Kidney epithelial cell (primary cell): ENCODE measurements at places on chromosomes 13 and 19. TPM values are rescaled to one million over a fixed set of nuclear protein-coding genes. Genes with fewer than 3 reads are reported as not detected.

DNA sequence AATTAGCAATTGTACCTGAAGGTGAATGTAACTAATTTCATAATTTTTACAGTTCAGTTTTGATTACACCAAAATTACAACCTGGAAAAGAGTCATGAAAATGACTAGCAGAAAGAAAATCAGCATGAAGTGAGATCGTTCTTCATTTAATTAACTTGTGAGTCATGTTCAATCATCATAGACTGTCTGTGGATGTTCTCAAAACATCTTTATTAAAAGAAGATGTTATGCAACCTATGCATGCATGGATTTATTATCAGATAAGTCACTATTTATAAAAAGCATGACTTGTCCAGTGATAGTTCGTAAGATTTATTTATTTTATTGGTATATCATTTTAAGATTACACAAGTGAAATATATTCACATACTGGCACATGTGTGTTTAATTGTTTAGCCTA lies 245.9 kb downstream of the ITGBL1 start:
- DNase-seq = no peak

DNA sequence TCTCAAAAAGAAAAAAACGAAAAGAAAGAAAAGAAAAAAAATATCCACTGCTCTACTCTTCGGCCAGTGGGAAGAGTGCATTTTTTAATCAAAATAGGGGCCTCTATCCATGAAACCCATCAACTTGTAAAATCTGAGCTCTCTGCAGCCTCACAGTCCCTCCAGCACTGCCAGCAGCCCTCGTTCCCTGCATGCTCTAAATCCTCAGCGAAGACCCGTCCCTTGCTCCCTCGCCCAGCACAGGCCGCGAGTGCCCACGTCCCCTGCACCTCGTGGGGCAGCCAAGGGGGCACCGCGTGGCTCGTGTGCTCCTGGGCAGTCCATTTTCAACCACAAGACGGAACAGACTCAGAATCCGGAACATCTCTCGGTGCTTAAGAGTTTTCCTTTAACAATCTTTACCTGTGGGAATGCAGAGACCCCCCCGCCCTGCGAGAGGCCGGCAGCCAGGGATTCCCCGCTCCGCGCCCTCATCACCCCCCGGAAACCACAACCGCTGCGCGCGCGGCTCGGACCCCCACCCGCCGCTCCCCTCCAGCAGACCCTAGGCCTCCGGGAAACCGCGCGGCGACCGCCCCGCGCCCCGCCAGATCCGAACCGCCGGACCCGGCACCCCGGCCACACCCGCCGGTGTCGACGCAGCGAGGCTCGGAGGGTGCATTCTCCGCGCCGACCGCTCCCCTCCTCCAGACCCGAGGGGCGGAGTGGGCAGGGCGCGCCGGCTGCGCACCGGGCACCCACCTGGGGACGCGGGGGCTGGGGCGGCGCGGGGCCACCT lies 638 bp downstream of the ANKRD27 start:
- DNase-seq = no peak

SELENOW gene
- 166 and 233 TPM in 2 replicates for total RNA-seq

DNA sequence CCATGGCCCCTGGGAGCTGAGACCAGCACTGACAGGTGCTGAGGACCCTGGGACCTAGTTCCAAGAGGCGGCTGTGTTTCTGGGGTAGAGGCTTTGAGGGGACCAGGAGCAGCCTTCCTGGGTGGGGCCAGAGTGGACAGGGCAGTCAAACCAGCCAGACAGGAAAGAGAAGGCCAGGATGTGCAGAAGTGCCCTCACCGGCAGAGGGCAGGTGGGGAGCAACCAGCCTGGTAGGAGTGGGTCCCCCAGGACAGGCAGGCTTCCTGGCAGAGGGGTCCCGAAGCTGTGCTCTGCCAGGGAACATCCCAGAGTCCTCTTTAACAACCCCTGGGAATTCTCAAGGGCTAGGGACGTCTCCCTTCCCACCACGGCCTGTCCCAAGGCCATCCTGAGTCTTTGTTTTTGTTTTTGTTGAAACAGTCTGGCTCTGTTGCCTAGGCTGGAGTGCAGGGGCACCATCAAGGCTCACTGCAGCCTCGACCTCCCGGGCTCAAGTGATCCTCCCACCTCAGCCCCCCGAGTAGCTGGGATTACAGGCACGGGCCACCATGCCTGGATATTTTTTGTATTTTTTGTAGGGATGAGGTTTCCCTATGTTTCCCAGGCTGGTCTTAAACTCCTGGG lies 3.0 kb upstream of the HIPK4 start:
- no peak for DNase-seq

PSG5 gene
- 0.34 and 0.96 TPM in 2 replicates for total RNA-seq

MTMR6 gene
- 25.7 and 27.6 TPM in 2 replicates for total RNA-seq

- DNase-seq = no peak
Observed at GRCh38 chr19:53670345-53670744, 38.5 kb downstream of the DPRX start.

MBD3L3 gene
- total RNA-seq = not detected in 2 replicates

DNA sequence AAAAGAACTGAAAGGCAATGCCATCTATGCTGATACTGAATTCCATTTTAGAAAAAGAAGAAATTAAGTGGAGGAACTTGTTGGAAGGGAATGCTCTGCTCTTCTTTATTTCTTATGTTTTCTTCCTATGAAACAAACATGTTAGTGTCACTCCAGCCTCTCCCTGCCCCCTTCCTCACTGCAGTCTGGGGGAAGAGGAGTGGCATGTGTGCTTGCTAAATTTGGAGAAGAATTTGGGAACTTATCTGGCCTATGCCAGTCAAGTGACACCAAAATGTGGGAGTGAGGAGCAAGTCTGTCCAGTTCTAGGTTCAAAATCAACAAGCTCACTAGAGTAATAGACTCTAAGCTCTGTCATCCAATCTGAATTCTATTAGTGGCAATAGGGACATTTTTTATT lies 214.6 kb downstream of the RBM26 start:
- no peak for DNase-seq

DNA sequence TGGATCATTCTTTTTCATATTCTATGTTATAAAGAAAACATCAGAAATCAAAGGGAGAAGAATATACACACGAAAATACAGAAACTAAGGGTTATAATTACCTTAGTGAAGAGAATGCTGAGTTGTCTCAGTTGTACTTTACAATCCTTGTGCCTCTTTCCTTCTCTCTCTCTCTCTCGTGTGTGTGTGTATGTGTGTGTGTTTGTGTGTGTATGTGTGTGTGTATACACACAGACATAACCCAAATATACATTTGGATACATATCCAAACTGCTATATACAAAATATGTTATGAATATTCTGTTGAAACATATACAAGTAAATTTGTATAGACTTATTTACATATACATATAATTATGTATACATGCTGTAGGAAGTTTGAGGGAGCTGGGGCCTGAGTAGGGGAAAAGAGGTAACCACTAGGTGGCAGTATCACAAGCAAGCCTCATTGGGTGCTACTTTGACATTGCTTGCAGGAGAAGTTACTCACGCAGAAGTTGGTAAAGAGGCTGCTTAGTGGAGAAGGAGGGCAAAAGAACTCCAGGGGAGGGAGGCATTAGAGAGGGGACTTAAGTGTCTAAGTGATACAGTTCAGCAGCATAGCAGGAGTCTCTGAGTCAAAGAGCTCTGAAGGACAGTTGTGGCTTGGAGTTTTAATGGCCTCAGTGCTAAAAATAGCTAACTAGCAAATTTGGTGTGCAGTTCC lies 465.1 kb upstream of the PCDH20 start:
- no peak for DNase-seq

RAB3A gene
- total RNA-seq = 0.07 and 0.38 TPM in 2 replicates

DNA sequence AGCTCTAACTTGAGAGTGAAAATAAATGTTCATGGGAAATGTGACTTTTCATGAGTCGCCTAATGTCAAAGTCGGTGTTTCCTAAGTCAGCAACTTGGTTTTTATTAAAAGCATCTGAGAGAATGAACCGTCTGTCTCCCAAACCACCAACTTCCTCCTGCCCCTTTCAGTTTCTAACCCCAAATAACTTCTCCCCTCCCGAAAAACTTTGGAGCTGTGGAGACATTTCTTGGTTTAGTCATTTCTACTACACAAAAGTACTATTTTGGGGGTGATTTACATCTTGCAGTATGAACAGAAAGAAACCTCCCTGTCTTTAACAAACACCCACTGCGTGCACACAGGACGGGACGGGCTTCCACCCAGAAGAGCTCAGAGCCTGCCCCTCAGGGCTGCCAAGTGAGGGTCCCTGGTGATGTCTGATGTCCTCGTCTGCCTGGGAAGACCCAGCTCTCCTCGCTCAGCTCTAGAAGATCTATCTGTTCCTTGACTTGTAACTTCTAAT lies 65.0 kb downstream of the RASA3 start:
- no peak for DNase-seq
